EL (cell line): ENCODE measurements at places on chromosomes 1 and 21.
A peak's percentile ranks its signal among the peaks of the same experiment; 100 is the strongest.

DNA sequence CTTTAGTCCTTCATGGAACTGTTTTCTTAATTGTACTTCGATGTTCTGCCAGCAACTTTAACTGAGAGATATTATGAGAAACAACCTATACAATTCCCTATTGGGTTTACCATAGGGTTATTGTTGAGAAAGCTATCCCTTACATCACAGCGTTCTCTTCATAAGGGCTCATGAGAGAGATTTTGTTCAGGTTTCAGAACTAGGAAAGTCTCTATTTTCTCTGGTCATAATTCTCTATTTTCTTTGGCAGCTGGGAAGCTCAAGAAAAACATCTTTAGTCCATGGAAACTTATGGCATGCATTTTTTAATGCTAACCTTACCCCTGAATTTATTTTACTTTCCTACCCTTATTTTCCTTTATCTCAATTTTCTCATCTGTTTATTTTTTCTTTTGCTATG lies 38.2 kb downstream of the NMNAT2 start:
- no peak for DNase-seq

- no peak for DNase-seq
These were observed 116.5 kb downstream of the RNF220 start for GRCh38 chr1:44521378-44522080.

GRCh38 chr1:40224040-40224439 lies 23.7 kb upstream of the TMCO2 start:
- DNase-seq, result no peak

DNA sequence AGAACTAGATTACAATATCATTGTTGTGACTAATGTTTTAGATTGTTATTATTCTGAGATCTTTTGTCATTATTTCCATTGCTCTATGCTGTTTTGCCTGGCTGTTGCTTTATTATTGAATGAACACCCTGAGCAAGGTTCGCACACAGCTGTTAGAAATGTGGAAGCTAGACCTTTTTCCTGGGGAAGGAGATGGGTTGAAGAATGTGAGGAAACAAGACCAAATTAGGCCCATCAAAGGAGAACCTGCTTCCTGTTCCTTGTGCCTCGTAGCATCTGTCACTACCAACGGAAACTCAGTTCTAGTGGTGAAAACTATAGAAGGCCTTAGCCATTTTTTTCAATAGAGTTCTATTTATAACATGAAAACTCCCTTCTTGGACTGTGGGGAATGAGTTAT lies 68.7 kb downstream of the RGL1 start:
- no peak for DNase-seq

GRCh38 chr1:89351597-89352311 lies 12.1 kb upstream of the GBP6 start:
- no peak for DNase-seq

- no peak for DNase-seq
These were observed 35.3 kb downstream of the KIF1B start for GRCh38 chr1:10245674-10246073.

DNA sequence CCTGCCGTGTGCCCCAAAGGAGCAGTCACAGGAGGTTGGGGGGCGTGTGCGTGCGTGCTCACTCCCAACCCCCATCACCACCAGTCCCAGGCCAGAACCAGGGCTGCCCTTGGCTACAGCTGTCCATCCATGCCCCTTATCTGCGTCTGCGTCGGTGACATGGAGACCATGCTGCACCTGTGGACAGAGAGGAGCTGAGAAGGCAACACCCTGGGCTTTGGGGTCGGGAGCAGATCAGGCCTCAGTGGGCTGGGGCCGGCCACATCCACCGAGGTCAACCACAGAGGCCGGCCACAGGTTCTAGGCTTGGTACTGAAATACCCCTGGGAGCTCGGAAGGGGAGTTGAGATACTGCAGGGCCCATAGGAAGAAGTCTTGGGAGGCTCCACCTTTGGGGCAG lies 23.5 kb downstream of the COL6A1 start:
- DNase-seq, result no peak

DNA sequence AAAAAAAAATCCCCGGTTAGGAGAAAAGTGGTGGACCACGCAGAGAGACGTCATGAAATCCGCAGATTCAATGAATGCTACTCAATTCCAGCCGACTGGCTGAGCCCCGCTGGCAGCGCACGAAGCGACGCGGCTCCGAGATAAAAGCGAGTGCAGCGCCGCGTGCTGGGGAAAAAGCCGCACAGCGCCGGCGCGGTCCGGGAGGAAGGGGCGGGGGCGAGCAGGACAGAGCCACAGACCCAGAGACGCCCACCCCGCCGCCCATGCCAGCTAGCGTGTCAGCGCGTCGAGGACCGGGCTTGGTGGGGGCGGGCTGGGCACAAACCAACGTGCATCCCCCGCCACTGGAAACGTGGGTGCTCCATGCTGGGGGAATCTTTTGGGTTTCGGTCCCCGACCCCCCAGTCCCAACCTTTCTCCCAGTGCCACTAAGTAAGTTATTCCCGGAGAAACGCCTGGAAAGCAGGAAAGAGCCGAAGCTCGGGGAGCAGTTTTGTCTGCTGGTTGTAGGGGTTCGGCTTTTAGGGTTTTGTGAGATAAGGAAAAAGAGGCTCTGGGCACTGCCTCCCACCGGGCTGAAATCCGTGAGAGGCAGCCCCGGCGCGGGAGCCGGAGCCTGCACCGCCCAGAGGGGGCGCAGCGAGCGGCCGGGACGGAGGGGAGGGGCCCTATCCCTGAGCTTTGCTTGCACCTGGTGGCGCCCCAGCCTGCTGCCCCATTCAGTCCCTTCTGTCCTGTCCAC lies at the start of gene KCNJ6:
KCNJ6 (minus strand) TSS at position 148 of the 742 bp plus-strand sequence. CDS start 75,775 bp downstream, outside the sequence.
- peak; percentile 64 for DNase-seq

GRCh38 chr1:53890522-53890941 lies 935 bp upstream of the YIPF1 start:
- no peak for DNase-seq

DNA sequence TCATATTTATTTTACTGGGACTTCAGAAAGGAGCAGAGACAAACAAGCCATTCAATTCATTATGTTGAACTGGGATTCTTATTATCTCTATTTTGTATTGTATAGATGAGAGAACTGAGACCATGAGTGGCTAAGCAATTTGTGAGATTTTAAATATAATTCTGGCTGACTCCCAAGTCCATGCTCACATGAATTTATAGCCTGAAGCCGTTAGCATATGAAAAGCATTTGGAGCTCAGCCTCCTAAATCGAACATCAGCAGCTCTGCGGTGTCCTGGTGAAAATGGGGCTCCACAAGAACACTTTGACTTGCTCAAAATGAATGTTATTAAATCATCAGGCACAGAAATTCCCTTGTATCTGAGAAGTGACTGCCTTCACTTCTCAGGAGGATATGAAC lies 96.8 kb upstream of the DPT start:
- no peak for DNase-seq

GRCh38 chr21:32192291-32193097 lies 86.4 kb downstream of the MIS18A start:
- DNase-seq, result no peak

GRCh38 chr1:203131548-203132200 lies 4.1 kb downstream of the ADORA1 start:
- no peak for DNase-seq

GRCh38 chr21:15300131-15300530 lies 235.3 kb upstream of the NRIP1 start:
- DNase-seq, result no peak

DNA sequence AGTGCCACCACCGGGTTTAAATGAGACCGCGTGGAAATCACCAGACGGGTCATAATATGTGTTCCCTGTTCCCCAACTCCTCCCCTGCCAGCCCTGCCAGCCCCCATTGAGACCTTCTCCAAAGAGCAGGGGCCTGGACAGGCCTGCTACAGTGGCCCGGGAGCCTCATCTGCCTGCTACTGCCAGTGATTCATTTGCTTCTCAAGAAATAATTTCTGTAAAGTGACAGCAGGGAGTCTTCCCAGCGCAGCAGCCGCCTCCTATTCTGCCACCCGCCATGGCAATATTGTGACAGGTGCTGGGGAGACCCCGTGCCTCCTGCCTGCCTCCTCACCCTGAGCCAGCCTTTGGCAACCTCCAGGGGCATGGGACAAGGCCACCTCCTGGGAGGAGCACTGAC lies 8.9 kb downstream of the IFFO2 start:
- no peak for DNase-seq
